ENCODE measurements at places on chromosomes 7 and 10. TPM values are rescaled to one million over a fixed set of nuclear protein-coding genes. Genes with fewer than 3 reads are reported as not detected.

INA gene
- total RNA-seq = 0.63 TPM

RUFY2 gene
- 6.6 TPM for total RNA-seq

SCD gene
- 153 TPM for total RNA-seq

TMEM248 gene
- total RNA-seq = 83.2 TPM

GATAD1 gene
- 19.0 TPM for total RNA-seq

SPDYE2B gene
- not detected for total RNA-seq

SRI gene
- total RNA-seq = 275 TPM

AKR1D1 gene
- not detected for total RNA-seq

C7orf57 gene
- total RNA-seq = 2.1 TPM

ADGRA1 gene
- total RNA-seq = not detected

FAM131B gene
- total RNA-seq = 2.3 TPM

ANKRD61 gene
- not detected for total RNA-seq

NPVF gene
- total RNA-seq = not detected

MYO3A gene
- not detected for total RNA-seq

ANKRD2 gene
- total RNA-seq = not detected

CYP2C19 gene
- total RNA-seq = not detected

PITRM1 gene
- total RNA-seq = 128 TPM

TMEM72 gene
- not detected for total RNA-seq

FEZF1 gene
- not detected for total RNA-seq

NACAD gene
- 0.92 TPM for total RNA-seq

SPDYE9 gene
- not detected for total RNA-seq
